ENCODE measurements at places on chromosomes 5 and 9. TPM values are rescaled to one million over a fixed set of nuclear protein-coding genes. Genes with fewer than 3 reads are reported as not detected.

- DNase-seq = no peak
- H3K36me3 ChIP-seq = peaks cover 22% of the 10 kb centered on the region
- no peaks in the 10 kb centered on the region for H3K27me3 ChIP-seq
- peaks cover 71% of the 10 kb centered on the region for H3K4me1 ChIP-seq
- no peak overlapping the region for H3K27ac ChIP-seq
These were observed 6.6 kb downstream of the FBXW11 start for GRCh38 chr5:171999877-172000276.

DNA sequence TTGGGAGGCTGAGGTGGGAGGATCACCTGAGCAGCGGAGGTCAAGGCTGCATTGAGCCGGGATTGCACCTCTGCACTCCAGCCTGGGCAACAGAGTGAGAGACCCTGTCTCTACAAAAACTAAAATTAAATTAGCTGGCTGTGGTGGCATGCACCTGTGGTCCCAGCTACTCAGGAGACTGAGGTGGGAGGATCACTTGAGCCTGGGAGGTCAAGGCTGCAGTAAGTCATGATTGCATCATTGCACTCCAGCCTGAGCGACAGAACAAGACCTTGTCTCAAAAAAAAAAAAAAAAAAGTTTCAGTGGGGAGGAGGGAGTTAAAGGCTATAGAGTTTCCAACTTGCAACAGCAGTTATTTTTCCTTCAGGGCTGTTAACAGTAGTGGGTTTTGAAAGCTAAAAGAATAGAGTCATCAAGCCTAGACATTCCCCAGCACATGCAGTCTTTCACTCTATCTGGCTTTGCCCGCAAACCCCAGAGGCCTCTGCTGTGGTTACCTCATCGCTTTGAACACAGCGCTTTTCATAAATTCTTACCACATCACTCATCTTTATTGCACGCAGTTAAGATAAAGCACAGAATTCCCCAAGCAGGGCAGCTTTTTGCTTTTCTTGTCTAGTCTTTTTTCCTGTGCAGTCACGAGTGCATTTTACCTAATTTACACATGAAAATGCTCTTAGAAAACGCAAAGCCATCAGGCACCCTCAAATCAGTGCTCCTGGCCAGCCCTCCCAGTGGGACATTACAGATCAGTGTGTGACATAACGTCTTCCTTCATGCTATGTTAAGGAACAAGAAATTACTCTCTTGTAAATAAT, 8.7 kb upstream of the SLC2A8 start:
- H3K27me3 ChIP-seq = peaks cover 73% of the 10 kb centered on the region
- H3K4me1 ChIP-seq = peaks cover 33% of the 10 kb centered on the region
- peak overlapping the region; percentile 31 for H3K4me3 ChIP-seq
- no peaks in the 10 kb centered on the region for H3K36me3 ChIP-seq
- peak; percentile 97 for DNase-seq
- H3K27ac ChIP-seq = peak overlapping the region; percentile 84

- no peaks in the 10 kb centered on the region for H3K27me3 ChIP-seq
- DNase-seq = no peak
- no peaks in the 10 kb centered on the region for H3K36me3 ChIP-seq
These were observed 144.0 kb upstream of the PLPPR1 start for GRCh38 chr9:100884518-100884917.

- H3K27ac ChIP-seq = no peak overlapping the region
- H3K4me3 ChIP-seq = no peak overlapping the region
- H3K27me3 ChIP-seq = no peaks in the 10 kb centered on the region
- no peak for DNase-seq
These were observed 85.2 kb downstream of the RASGRF2 start for GRCh38 chr5:81045389-81045807.

DNA sequence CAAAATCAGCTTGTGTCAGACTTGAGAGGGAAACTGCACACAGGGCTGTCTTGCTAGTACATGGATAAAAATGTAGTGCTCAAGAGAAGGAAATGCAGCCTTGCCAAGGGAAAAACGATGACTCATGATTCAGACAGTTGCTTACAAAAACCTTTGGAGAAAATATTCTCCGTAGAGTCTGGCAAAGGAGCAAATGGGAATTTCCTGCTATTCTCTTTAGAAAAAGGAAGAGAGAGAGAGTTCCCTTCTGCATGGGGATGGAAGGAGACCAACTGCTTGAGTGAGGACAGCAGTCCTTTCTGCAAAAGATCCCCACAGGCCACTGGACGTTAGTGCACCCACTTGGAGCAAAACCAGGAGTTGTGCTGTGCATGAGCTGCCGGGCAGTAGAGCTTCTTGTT, 7.6 kb downstream of the IFNB1 start:
- H3K27me3 ChIP-seq = no peaks in the 10 kb centered on the region
- H3K4me3 ChIP-seq = no peak overlapping the region
- H3K4me1 ChIP-seq = no peaks in the 10 kb centered on the region
- DNase-seq = no peak
- no peak overlapping the region for H3K27ac ChIP-seq

DNA sequence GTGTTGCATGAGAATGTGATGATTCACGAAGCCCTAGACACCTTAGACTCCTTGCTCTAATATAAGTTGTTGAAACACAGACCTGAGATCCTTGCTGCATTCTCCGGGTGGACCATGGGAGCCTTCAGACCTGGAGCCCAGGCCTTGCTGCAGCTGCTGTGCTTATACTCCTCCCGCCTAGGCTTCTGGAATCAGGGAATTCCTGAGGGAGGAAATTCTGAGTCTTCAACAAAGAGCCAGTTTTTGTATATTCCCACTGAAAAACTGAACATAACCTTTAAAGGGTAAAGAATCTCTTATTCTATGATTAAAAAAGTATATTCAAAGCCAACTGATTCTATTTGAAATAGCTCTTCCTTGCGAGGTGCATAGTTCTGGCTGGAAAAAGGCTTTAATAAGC, 245.1 kb upstream of the ELAVL2 start:
- no peak overlapping the region for H3K27ac ChIP-seq
- no peaks in the 10 kb centered on the region for H3K36me3 ChIP-seq
- H3K4me1 ChIP-seq = no peaks in the 10 kb centered on the region

DNA sequence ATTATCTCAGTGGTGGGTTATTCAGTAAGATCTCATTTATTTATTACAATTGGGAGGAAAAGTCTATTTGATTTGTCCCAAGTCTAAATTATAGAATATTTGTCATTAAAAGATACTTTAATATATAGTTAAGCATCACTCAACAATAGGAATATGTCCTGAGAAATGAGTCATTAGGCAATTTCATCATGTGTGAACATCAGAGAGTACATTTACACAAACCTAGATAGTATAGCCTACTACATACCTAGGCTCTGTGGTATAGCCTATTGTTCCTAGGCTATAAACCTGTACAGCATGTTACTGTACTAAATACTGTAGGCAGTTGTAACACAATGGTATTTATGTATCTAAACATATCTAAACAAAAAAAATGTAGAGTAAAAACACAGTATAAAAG, 135.0 kb upstream of the RASA1 start:
- no peaks in the 10 kb centered on the region for H3K36me3 ChIP-seq
- no peaks in the 10 kb centered on the region for H3K27me3 ChIP-seq
- no peak overlapping the region for H3K4me3 ChIP-seq
- H3K27ac ChIP-seq = no peak overlapping the region
- peaks cover 18% of the 10 kb centered on the region for H3K4me1 ChIP-seq

GRCh38 chr5:28313953-28314352, 1275.6 kb upstream of the CDH9 start:
- H3K4me1 ChIP-seq = no peaks in the 10 kb centered on the region
- H3K36me3 ChIP-seq = no peaks in the 10 kb centered on the region
- no peaks in the 10 kb centered on the region for H3K27me3 ChIP-seq
- H3K4me3 ChIP-seq = no peak overlapping the region
- no peak overlapping the region for H3K27ac ChIP-seq
- no peak for DNase-seq

GRCh38 chr5:91146905-91147600, 236.1 kb downstream of the ARRDC3 start:
- H3K4me3 ChIP-seq = no peak overlapping the region
- H3K27me3 ChIP-seq = peaks cover 7% of the 10 kb centered on the region
- DNase-seq = no peak

- H3K4me1 ChIP-seq = peaks cover 2% of the 10 kb centered on the region
- no peaks in the 10 kb centered on the region for H3K27me3 ChIP-seq
- peak overlapping the region; percentile 9 for H3K27ac ChIP-seq
- H3K36me3 ChIP-seq = peaks cover 10% of the 10 kb centered on the region
- no peak for DNase-seq
- H3K4me3 ChIP-seq = no peak overlapping the region
These were observed 86.2 kb downstream of the CSNK1G3 start for GRCh38 chr5:123598028-123598689.

GRCh38 chr9:1722404-1722803, 292.7 kb upstream of the SMARCA2 start:
- H3K27me3 ChIP-seq = peaks cover 22% of the 10 kb centered on the region
- DNase-seq = no peak
- no peaks in the 10 kb centered on the region for H3K4me1 ChIP-seq
- no peak overlapping the region for H3K27ac ChIP-seq
- H3K36me3 ChIP-seq = no peaks in the 10 kb centered on the region
- no peak overlapping the region for H3K4me3 ChIP-seq

- DNase-seq = no peak
- no peak overlapping the region for H3K27ac ChIP-seq
- H3K27me3 ChIP-seq = peaks cover 13% of the 10 kb centered on the region
- H3K36me3 ChIP-seq = no peaks in the 10 kb centered on the region
These were observed 22.9 kb downstream of the ADAMTS2 start for GRCh38 chr5:179322071-179323025.

DNA sequence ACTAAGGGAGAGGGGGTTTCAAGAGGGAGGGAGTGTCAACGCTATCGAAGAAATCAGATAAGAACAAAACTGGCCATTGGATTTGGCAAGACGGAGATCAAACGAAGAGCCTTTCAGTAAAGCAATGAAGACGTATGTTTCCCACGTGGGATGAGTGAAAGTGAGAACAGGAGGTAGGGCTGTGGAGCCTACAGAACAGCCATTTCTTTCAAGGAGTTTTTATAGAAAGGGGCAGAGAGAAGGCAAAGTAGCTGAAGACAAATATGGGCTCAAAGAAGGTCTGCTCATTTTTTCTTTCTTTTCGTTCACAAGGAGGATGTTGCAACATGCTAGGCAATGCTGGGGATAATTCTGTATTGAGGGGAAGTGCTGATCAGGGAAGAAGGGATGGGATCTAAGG, 98.3 kb downstream of the SUSD1 start:
- peaks cover 28% of the 10 kb centered on the region for H3K4me1 ChIP-seq
- H3K4me3 ChIP-seq = no peak overlapping the region
- DNase-seq = no peak

DNA sequence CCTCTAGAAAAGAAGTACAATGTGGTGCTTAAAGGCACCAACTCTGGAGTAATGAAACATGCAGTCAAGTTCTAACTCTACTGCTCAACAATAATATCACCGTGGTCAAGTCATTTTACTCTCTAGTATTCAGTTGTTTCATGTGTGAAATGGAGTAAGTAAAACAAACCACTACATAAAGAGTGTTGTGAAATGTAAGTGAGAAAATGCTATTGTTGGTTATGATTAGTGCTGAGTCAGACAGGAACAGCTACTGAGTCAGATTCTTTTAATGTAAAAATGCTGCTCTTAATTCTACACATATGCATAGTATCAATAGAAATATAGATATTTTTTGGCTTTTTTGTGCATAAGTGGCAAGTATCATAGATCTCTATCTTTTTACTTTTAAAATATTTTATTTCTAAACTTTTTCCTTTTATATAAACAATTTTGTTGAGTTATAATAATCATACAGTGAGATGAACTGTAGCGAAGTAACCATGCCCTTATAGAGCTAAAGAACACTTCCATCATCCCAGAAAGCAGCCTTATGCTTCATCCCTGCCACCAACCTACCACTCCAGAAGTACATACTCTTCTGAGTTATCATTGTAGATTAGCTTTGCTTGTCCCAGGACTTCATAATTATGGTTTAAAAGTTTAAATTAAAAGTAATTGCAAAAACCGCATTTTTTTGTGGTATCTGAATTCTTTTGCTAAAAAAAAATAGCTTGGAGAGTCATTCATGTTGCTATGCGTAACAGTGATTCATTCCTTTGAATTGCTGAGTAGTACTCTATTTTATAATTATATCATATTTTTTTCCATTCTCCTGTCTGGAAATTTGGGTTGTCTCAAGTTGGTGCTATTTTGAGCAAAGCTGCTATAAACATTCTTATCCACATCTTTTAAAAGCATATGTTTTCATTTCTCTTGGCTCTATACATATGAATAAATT, 548.2 kb upstream of the CLINT1 start:
- H3K36me3 ChIP-seq = peaks cover 10% of the 10 kb centered on the region
- H3K4me3 ChIP-seq = no peak overlapping the region
- H3K4me1 ChIP-seq = peaks cover 8% of the 10 kb centered on the region
- H3K27me3 ChIP-seq = no peaks in the 10 kb centered on the region
- no peak overlapping the region for H3K27ac ChIP-seq

GRCh38 chr5:72351376-72351775, 31.2 kb downstream of the PTCD2 start:
- no peak overlapping the region for H3K4me3 ChIP-seq
- no peaks in the 10 kb centered on the region for H3K27me3 ChIP-seq
- H3K27ac ChIP-seq = no peak overlapping the region
- no peak for DNase-seq
- H3K4me1 ChIP-seq = peaks cover 24% of the 10 kb centered on the region

GRCh38 chr9:136705564-136705963, 6.8 kb upstream of the DIPK1B start:
- peaks cover 13% of the 10 kb centered on the region for H3K4me1 ChIP-seq
- H3K27ac ChIP-seq = no peak overlapping the region
- H3K36me3 ChIP-seq = no peaks in the 10 kb centered on the region
- DNase-seq = no peak
- H3K27me3 ChIP-seq = peaks cover 10% of the 10 kb centered on the region

DNA sequence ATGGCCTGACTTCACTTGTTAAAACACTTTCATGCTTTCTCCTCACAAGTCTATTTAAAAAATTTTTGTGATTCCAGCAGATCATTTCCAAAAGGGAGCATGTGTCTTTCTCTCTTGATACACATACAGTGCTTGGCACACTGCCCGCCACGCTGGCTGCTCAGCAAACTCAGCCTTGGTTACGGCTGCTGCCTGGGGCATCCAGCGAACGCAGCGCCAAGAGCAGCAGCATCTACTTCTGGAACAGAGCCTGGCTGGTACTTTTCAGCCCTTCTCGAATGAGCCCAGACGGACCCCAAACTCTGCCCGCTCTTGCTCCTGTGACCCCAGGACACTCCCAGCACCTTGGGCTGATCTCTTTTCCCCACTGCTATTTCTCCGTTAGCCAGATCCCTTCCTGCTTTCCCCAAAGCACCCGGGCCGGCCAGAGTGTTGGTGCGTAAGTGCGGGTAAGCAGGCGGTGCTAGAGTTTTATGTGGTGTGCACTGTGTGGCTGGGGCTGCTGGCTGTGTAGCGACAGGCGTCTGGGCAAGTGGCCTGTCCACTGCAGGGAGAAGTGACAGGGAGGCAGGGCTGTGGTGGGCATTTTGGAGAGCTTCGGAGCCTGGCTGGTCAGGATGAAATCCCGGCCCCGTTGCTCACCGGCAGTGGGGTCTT, 73.2 kb downstream of the SH3PXD2B start:
- H3K27ac ChIP-seq = no peak overlapping the region
- no peaks in the 10 kb centered on the region for H3K4me1 ChIP-seq
- H3K36me3 ChIP-seq = no peaks in the 10 kb centered on the region
- H3K27me3 ChIP-seq = no peaks in the 10 kb centered on the region

The PAEP gene
- not detected for total RNA-seq

The PTGR1 gene
- total RNA-seq = 1.1 TPM

The SHOC1 gene
- not detected for total RNA-seq

The NOP16 gene
- total RNA-seq = 42.1 TPM

The OLFML2A gene
- not detected for total RNA-seq

All from activated naive CD4-positive, alpha-beta T cell treated with anti-CD3 and anti-CD28 coated beads for 36 hours (primary cell).